ENCODE measurements at places on chromosomes 13 and 19. TPM values are rescaled to one million over a fixed set of nuclear protein-coding genes. Genes with fewer than 3 reads are reported as not detected.

- no peaks in the 10 kb centered on the region for H3K4me1 ChIP-seq
- peak; percentile 58 for DNase-seq
- H3K36me3 ChIP-seq = peaks cover 85% of the 10 kb centered on the region
- no peaks in the 10 kb centered on the region for H3K27me3 ChIP-seq
Measured at GRCh38 chr19:49790866-49791265, 22.2 kb downstream of the FUZ start.

GRCh38 chr13:20128459-20128931 lies 32.4 kb downstream of the GJA3 start:
- no peak overlapping the region for H3K27ac ChIP-seq
- no peaks in the 10 kb centered on the region for H3K36me3 ChIP-seq
- H3K4me3 ChIP-seq = no peak overlapping the region

GRCh38 chr13:64446372-64446771 lies 2783.8 kb downstream of the PCDH9 start:
- no peaks in the 10 kb centered on the region for H3K36me3 ChIP-seq
- no peaks in the 10 kb centered on the region for H3K4me1 ChIP-seq
- no peak overlapping the region for H3K4me3 ChIP-seq
- no peaks in the 10 kb centered on the region for H3K27me3 ChIP-seq
- DNase-seq = no peak

- no peak overlapping the region for H3K4me3 ChIP-seq
- H3K27me3 ChIP-seq = no peaks in the 10 kb centered on the region
- no peaks in the 10 kb centered on the region for H3K36me3 ChIP-seq
- no peak overlapping the region for H3K27ac ChIP-seq
- no peaks in the 10 kb centered on the region for H3K4me1 ChIP-seq
Measured at GRCh38 chr13:73715911-73716510, 418.2 kb downstream of the KLF12 start.

DNA sequence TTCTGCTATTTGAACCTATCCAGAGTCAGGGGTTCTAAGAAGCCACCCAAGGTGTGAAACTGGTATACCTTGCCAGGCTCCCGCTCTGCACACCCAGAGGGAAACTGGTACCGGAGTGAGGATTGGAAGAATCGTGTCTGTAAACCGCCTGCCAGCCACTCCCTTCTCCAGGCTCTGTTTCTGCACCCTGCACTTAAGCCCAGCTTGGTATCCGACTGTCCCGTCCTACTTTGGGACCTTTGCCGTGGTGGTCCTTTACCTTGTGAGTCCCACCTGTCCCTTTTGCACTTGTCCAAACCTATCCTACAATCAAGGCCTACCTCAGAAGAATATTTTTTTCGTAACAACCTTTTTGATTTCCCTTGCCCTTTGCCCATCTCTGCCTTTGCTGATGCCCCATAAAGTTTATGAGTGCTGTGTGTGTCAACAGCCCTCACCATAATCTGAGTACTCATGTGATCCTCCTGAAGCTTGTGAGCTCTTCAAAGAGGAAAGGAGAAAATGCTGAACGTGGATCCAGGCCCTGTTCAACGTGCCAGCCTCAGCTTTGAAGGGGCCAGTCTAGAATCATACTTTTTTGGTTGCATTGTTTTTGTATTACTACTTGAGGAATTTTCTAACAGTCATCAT lies 44.7 kb downstream of the GARRE1 start:
- no peak overlapping the region for H3K27ac ChIP-seq
- no peak overlapping the region for H3K4me3 ChIP-seq
- 0 out of 2 replicates have a peak, but pooled peaks cover 3% of the 10 kb centered on the region for H3K4me1 ChIP-seq
- peaks cover 6% of the 10 kb centered on the region for H3K36me3 ChIP-seq
- no peak for DNase-seq

DNA sequence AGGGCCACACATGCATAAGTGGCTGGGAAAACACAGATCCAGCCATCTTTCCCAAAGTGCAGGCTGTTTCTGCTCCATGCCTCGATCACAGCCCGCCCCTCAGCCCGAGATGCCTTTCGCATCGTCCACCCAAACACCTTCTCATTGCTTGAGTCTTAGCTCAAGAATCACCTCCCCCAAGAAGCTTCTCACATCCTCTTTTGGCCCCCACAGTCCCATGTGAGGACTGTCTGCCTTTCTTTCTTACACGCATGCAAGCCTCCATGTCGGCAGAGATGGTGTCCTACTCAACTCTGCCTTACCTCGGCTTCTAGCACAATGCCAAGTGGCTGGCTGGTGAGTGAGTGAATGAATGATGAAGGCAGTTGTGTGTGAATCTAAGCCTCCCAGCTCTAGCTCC lies 18.1 kb upstream of the GSX1 start:
- H3K4me3 ChIP-seq = no peak overlapping the region
- DNase-seq = no peak
- no peaks in the 10 kb centered on the region for H3K27me3 ChIP-seq
- no peak overlapping the region for H3K27ac ChIP-seq
- no peaks in the 10 kb centered on the region for H3K4me1 ChIP-seq

- no peaks in the 10 kb centered on the region for H3K27me3 ChIP-seq
- no peak overlapping the region for H3K27ac ChIP-seq
- no peaks in the 10 kb centered on the region for H3K4me1 ChIP-seq
- no peaks in the 10 kb centered on the region for H3K36me3 ChIP-seq
- no peak overlapping the region for H3K4me3 ChIP-seq
Measured at GRCh38 chr13:100536643-100537180, 51.9 kb downstream of the GGACT start.

- peak overlapping the region; percentile 25 for H3K4me3 ChIP-seq
- H3K27me3 ChIP-seq = no peaks in the 10 kb centered on the region
Measured at GRCh38 chr19:50820549-50821247, 2.9 kb downstream of the KLK1 start.

- no peaks in the 10 kb centered on the region for H3K4me1 ChIP-seq
- no peaks in the 10 kb centered on the region for H3K27me3 ChIP-seq
- no peaks in the 10 kb centered on the region for H3K36me3 ChIP-seq
- no peak for DNase-seq
Measured at GRCh38 chr13:30378191-30378590, 44.1 kb upstream of the UBE2L5 start.

DNA sequence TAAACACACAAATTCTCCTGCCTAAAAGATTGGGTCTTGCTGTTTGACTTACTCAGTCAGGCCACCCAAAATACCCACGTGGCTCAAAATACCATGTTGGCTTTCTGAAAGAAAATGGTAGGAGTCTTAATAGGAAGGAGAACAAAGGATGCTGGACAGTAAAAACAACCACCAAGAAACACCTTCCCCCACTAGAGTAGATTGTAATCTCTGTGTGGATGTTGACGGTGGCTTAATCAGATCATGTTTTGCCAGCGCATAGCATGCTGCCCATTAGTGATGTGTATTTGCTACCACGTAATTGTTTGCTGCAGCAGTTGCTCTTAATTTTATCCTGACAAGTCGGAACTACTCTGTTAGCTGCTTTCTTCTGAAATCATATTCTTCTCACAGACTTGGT lies 1229.3 kb upstream of the SLC10A2 start:
- no peak overlapping the region for H3K4me3 ChIP-seq
- no peak overlapping the region for H3K27ac ChIP-seq
- no peak for DNase-seq
- H3K4me1 ChIP-seq = no peaks in the 10 kb centered on the region

DNA sequence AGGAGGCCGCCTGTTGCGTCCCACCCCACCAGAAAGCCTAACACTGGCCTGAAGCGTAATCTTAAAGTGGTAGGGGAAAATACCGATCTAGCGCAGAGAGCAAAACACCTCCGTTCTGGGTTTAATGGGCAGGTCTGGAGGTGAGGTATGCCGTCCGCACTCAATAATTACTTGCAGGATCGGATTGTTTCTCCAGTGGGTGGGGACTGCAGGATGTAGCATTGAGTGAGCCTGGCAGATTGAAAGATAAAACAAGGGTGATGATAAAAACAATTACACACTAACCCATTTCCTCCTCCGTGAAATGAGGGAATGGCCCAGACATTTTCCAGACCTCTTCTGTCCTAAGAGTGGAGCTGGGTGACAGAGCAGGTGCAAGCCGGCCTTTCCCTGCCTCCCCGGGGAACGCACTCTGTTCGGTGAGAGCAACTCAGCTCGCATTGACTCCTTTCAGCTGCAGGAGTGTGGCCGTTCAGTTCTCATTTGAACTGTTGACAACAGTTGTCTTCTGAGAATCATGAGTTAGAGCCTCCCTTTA lies 110.2 kb upstream of the DOCK9 start:
- H3K27ac ChIP-seq = peak overlapping the region; percentile 72
- peaks cover 4% of the 10 kb centered on the region for H3K36me3 ChIP-seq
- no peaks in the 10 kb centered on the region for H3K27me3 ChIP-seq
- no peak for DNase-seq
- H3K4me3 ChIP-seq = peak overlapping the region; percentile 80

GRCh38 chr19:38538386-38538785 lies 79.4 kb downstream of the MAP4K1 start:
- H3K36me3 ChIP-seq = no peaks in the 10 kb centered on the region
- H3K27ac ChIP-seq = no peak overlapping the region
- DNase-seq = no peak

DNA sequence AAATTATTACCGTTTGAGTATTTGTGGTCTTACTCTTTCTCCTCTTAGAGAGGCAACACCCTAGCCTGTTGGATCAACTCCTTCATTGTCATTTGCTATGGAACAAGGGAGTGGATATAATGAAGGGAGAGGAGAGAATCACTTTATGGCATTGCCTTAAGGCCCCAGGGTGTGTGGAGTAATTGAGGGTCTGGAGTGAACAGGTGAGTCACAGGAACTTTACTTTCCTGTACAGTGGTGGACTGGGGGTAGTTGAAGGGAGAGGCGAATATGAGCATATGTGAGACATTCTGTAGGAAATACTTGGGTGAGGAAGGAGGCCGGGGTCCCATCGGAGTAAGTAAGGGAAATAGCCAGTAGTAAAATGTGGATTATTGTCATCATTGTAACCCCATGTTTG lies 17.0 kb downstream of the DGKH start:
- no peak for DNase-seq
- no peaks in the 10 kb centered on the region for H3K27me3 ChIP-seq
- H3K4me3 ChIP-seq = no peak overlapping the region
- no peak overlapping the region for H3K27ac ChIP-seq
- peaks cover 4% of the 10 kb centered on the region for H3K36me3 ChIP-seq

GRCh38 chr13:66655847-66656454 lies 574.2 kb downstream of the PCDH9 start:
- H3K27ac ChIP-seq = no peak overlapping the region
- H3K4me3 ChIP-seq = no peak overlapping the region
- H3K27me3 ChIP-seq = no peaks in the 10 kb centered on the region
- DNase-seq = no peak
- H3K4me1 ChIP-seq = no peaks in the 10 kb centered on the region
- H3K36me3 ChIP-seq = no peaks in the 10 kb centered on the region

- no peaks in the 10 kb centered on the region for H3K36me3 ChIP-seq
- peak; percentile 53 for DNase-seq
- no peaks in the 10 kb centered on the region for H3K27me3 ChIP-seq
Measured at GRCh38 chr19:19866611-19867248, 1.0 kb downstream of the ZNF253 start.

- no peak overlapping the region for H3K4me3 ChIP-seq
- no peak for DNase-seq
Measured at GRCh38 chr19:5341448-5341820, 822 bp upstream of the PTPRS start.

GRCh38 chr19:19528721-19529490 lies at the start of gene YJEFN3:
YJEFN3 (plus strand) TSS chr19:19528911; CDS start chr19:19528933, 22 bp downstream.
- peaks cover 53% of the 10 kb centered on the region for H3K36me3 ChIP-seq
- H3K27me3 ChIP-seq = no peaks in the 10 kb centered on the region
- peaks cover 39% of the 10 kb centered on the region for H3K4me1 ChIP-seq
- no peak for DNase-seq
- no peak within 1 kb of the TSS for H3K4me3 ChIP-seq

DNA sequence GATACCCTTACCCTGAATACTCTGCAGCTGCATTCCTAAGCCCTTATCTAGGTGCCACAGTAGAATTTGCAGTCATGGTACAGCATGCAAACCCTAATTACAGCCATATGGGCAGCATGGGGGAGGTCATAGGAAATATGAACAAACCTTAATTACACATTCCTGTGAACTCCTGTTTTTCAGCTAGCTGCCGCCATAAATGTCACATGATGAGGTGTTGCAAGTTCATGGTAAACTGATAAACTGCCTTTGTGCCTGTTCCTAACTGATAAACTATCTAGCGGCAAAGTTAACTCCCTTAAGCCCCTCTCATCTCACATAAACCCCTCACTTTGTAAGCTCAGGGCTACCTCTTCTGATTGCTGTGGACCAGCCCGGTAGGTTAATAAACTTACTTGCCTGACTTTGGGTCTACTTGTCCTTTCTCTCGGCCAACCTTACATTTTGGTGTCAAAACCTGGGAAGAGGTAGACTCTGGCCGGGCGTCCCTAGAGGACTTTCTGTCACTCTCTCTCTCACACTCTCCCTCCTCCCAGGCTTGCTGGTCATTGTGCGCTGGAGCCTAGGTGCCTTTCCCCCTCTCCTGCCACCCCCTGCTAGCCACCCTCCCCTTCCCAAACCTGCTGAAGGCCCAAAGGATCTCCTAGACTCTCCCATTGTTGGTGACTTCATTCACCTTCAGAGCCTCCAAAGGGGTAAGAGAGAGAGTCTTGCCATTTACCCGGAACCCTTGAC lies 43.3 kb downstream of the ZNF93 start:
- H3K4me1 ChIP-seq = no peaks in the 10 kb centered on the region
- H3K27me3 ChIP-seq = no peaks in the 10 kb centered on the region
- peak overlapping the region; percentile 61 for H3K27ac ChIP-seq

GRCh38 chr13:99339736-99340397 lies 32.7 kb upstream of the GPR183 start:
- no peak overlapping the region for H3K4me3 ChIP-seq
- H3K36me3 ChIP-seq = peaks cover 39% of the 10 kb centered on the region
- peak overlapping the region; percentile 27 for H3K27ac ChIP-seq
- H3K27me3 ChIP-seq = no peaks in the 10 kb centered on the region
- peak; percentile 37 for DNase-seq
- H3K4me1 ChIP-seq = peaks cover 6% of the 10 kb centered on the region

- DNase-seq = no peak
- H3K36me3 ChIP-seq = peaks cover 57% of the 10 kb centered on the region
- no peak overlapping the region for H3K27ac ChIP-seq
- H3K4me3 ChIP-seq = no peak overlapping the region
- no peaks in the 10 kb centered on the region for H3K4me1 ChIP-seq
Measured at GRCh38 chr19:19074196-19074882, 10.5 kb downstream of the SLC25A42 start.

GRCh38 chr13:27472941-27473340 lies 22.6 kb upstream of the MTIF3 start:
- no peak overlapping the region for H3K27ac ChIP-seq
- no peaks in the 10 kb centered on the region for H3K36me3 ChIP-seq
- DNase-seq = no peak
- H3K4me1 ChIP-seq = no peaks in the 10 kb centered on the region
- no peak overlapping the region for H3K4me3 ChIP-seq
- H3K27me3 ChIP-seq = no peaks in the 10 kb centered on the region

- peaks cover 39% of the 10 kb centered on the region for H3K36me3 ChIP-seq
- H3K27ac ChIP-seq = no peak overlapping the region
Measured at GRCh38 chr19:55593096-55593772, 6.1 kb downstream of the FIZ1 start.

- H3K27ac ChIP-seq = no peak overlapping the region
- no peak overlapping the region for H3K4me3 ChIP-seq
- no peaks in the 10 kb centered on the region for H3K4me1 ChIP-seq
- no peaks in the 10 kb centered on the region for H3K36me3 ChIP-seq
Measured at GRCh38 chr19:34288381-34288780, 34.0 kb downstream of the GARRE1 start.

Gene SERPINE3
- not detected for total RNA-seq

Gene CYP4F8
- not detected for total RNA-seq

Gene BCAM
- 1.3 TPM for total RNA-seq

Gene C19orf33
- total RNA-seq = not detected

Gene ZNF723
- not detected for total RNA-seq

Gene CYP4F12
- not detected for total RNA-seq

Gene SEMA6B
- 4.6 TPM for total RNA-seq

Gene ZNF439
- 0.11 TPM for total RNA-seq

Gene IRGC
- not detected for total RNA-seq

Data from K562 (cell line).